ENCODE measurements at places on chromosomes 16 and 17.

DNA sequence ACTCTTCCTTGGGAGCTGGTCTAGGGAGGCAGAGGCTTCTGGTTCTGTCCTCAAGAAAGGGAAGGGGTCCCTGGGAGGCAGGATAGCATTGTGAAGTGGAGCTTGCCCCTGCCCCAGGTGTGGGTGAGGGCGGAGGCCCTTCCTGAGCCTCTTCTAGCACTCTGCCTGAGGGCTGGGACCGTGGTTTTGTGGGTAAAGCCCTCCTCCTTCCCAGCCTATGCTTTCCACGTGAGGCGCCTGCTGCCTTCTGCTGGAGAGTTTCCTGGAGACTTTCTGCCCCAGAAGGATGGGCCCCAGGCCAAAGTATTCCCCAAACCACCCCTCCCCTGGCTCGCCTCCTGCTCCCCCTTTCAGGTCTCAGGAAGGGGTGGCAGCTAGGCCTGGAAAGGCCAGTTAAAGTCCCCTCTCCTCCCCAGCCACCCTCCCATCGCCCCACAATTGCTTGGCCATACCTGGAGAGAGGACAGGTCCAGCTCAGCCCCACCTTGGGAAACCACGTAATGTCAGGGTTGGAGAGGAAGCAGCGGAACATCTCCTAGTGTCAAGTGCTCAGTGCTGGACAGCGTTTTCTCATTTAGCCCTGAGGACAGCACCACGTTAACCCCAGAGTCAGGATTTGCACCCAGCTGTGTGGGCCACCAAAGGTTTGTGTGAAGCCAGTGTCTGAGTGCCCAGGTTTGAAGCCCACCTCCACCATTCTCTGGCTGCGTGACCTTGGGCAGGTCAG lies 5.6 kb downstream of the SBK1 start:
- DNase-seq = no peak

GRCh38 chr17:57638284-57638683 lies 106.8 kb downstream of the CCDC182 start:
- no peak for DNase-seq

DNA sequence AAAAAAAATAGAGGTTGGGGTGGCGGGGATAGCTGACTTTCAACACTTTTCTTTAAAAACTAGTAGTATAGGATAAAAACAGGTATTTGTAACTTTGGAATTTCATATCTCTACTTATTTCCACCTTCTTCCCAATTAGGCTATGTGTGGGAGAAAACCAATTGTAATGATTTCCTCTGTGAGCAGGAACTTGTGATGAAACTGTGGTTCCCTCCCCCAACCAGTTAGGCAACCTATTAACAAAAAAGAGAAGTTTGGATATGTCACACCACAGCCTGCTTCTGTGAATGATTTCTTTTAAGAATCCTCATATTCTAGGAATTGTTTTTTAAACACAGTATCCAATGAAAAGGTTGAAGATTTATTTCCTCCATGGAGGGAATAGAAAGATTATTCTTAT lies 1.9 kb downstream of the IGSF6 start:
- no peak for DNase-seq

DNA sequence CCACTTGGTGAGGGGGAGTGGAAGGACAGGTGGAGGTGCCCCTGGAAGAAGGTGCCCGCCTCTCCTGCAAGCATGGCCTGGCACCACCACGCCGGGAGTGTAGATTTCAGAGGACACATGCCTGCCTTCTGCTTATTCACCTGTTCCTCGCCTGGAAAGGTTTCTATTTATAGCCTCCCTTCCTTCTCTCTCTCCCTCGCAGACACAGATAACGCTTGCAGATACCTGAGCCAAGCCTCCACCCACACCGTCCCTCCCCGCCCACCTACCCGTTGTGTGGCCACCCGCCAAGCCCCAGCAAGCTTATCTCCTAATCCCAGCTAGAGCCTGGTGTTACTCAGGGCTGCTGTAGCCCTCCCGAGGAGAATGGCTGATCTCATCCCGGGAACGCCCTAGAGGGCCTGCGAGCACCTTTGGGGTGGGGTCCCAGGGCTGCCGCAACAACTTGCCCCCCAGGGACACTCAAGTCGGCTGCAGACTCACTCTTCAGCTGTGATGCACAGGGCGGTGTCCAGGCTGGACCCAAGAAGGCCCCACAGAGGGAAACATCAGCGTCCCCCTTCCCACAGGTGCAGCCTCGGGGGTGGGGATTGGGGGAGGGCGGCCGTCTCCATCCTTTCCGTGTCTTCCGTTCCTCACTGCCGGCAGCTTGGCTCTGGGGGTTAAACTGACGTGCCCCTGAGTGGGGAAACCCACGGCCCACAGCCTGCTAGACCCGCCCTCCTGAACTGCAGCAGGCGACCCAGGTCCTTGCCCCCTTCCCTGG lies 1.9 kb upstream of the SNAI3 start:
- DNase-seq = peak; percentile 99

GRCh38 chr16:9446471-9447194 lies 355.2 kb downstream of the HAPSTR1 start:
- no peak for DNase-seq

DNA sequence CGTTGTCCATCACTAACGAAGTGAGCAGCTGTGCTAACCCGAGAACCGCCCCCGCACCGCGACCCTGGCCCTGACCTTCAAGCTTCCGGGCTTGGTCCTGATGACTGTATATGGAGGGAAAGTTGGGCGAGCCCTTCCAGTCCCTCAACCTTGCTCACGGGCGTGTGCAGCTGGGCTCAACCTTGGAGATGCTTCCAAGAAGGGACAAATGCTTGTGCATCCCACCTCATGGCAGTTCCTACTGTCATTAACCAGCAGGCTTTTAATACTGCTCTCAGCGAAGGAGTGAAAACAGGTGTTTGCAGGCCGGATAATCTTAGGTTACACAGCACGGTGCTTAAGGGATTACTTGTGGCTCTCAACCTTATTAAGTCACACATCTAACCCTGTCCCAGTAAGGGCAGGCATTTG lies 33.5 kb downstream of the SRL start:
- DNase-seq = peak; percentile 62

DNA sequence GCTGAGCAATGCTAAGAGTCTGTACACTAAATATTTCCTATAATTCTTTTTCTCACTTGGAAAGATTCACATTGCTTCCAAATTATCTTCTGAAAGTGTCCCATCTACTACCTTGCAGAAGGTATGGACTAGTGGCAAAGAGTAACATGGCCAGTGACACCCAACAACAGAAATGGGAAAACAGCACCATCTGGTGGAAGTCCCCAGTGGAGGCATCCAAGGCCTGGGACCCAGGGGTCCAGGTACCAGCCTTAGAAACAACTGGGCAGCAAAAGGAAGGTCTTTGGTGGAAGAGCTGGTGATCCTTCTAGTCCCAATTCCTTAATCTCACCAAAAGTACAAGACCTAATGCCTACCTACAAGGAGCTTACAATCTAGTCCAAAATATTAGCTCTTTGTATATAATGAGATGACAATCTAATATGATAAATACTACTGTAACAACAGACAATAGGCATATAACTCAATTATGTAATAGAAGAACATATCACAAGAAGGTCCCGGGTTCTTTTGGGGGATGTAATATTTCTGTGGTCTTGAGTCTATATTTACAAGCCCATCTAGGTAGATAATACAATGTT lies 55.3 kb downstream of the SKAP1 start:
- DNase-seq = peak; percentile 73

DNA sequence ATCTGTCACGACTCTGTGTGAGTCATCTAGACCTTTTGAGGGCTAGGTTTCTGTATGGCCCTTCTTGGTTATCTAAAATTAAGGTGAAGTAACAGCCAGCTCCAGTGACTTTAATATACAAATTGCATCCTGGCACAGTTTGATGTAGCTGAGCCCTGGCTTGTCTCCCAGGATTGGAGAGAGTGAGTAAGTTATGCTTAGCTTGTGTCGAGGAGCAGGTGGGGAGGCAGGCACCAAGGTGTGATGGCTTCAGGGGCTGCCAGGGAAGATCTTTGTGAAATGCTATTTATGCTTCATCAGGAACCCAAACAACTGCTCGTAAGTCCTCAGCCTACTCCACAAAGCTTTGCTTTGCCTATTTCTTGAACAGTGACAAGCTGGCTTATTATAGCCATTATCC lies 261.2 kb downstream of the HS3ST4 start:
- DNase-seq = no peak

Data from K562 (cell line).